ENCODE measurements at places on chromosomes 2 and 18. TPM values are rescaled to one million over a fixed set of nuclear protein-coding genes. Genes with fewer than 3 reads are reported as not detected.
A peak's percentile ranks its signal among the peaks of the same experiment; 100 is the strongest.

GRCh38 chr2:85678377-85678776 lies 10.4 kb upstream of the SFTPB start:
- peaks cover 16% of the 10 kb centered on the region for H3K4me1 ChIP-seq
- no peaks in the 10 kb centered on the region for H3K27me3 ChIP-seq
- no peak overlapping the region for H3K27ac ChIP-seq
- H3K4me3 ChIP-seq, result no peak overlapping the region
- H3K36me3 ChIP-seq, result no peaks in the 10 kb centered on the region
- DNase-seq, result no peak

GRCh38 chr2:113739849-113740248 lies 16.6 kb downstream of the SLC35F5 start:
- peaks cover 44% of the 10 kb centered on the region for H3K36me3 ChIP-seq
- no peaks in the 10 kb centered on the region for H3K4me1 ChIP-seq
- no peak overlapping the region for H3K4me3 ChIP-seq
- H3K27me3 ChIP-seq, result no peaks in the 10 kb centered on the region
- H3K27ac ChIP-seq, result no peak overlapping the region
- no peak for DNase-seq

DNA sequence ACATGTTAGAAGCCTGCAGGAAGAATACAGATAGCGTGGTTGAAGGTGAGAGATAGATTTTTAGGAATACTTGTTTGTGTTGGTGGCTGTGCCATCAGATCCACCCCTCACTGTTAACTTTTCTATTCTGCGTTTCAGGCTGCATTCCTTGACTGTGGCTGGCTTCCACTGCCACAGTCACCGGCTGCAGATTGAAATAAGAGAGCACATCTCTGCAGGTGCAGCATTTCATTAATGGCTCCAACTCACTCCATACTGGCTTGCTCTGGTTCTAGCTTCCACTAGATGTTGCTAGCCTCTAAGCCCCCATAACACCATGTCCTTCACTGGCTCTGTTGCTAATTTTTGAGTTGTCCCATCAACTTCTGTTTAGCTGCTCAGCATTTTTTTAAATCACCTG lies 286.5 kb downstream of the CPS1 start:
- no peak overlapping the region for H3K27ac ChIP-seq
- H3K4me1 ChIP-seq, result no peaks in the 10 kb centered on the region
- no peaks in the 10 kb centered on the region for H3K36me3 ChIP-seq
- no peak overlapping the region for H3K4me3 ChIP-seq
- DNase-seq, result no peak

GRCh38 chr2:128076461-128077106 lies 14.4 kb upstream of the UGGT1 start:
- H3K4me1 ChIP-seq, result no peaks in the 10 kb centered on the region
- no peak for DNase-seq
- H3K27ac ChIP-seq, result no peak overlapping the region
- H3K36me3 ChIP-seq, result no peaks in the 10 kb centered on the region
- no peak overlapping the region for H3K4me3 ChIP-seq

Gene TDRD15
- 0.42 TPM for total RNA-seq

GRCh38 chr2:10306901-10307463 lies 4.3 kb downstream of the HPCAL1 start:
- no peak for DNase-seq
- H3K36me3 ChIP-seq, result no peaks in the 10 kb centered on the region
- H3K27me3 ChIP-seq, result no peaks in the 10 kb centered on the region
- peaks cover 32% of the 10 kb centered on the region for H3K4me1 ChIP-seq

GRCh38 chr2:224958462-224958857 lies 83.8 kb downstream of the DOCK10 start:
- peaks cover 15% of the 10 kb centered on the region for H3K4me1 ChIP-seq
- H3K36me3 ChIP-seq, result no peaks in the 10 kb centered on the region
- no peak overlapping the region for H3K27ac ChIP-seq
- H3K27me3 ChIP-seq, result no peaks in the 10 kb centered on the region

GRCh38 chr2:98773169-98773568 lies 42.2 kb upstream of the MGAT4A start:
- peaks cover 16% of the 10 kb centered on the region for H3K4me1 ChIP-seq
- no peaks in the 10 kb centered on the region for H3K27me3 ChIP-seq
- no peak overlapping the region for H3K4me3 ChIP-seq
- H3K27ac ChIP-seq, result no peak overlapping the region

GRCh38 chr2:15178946-15179345 lies 382.2 kb downstream of the NBAS start:
- H3K27ac ChIP-seq, result no peak overlapping the region
- no peaks in the 10 kb centered on the region for H3K4me1 ChIP-seq
- H3K27me3 ChIP-seq, result no peaks in the 10 kb centered on the region
- no peak for DNase-seq
- no peak overlapping the region for H3K4me3 ChIP-seq

GRCh38 chr2:172859581-172860335 lies 124.1 kb downstream of the RAPGEF4 start:
- H3K4me3 ChIP-seq, result no peak overlapping the region
- no peaks in the 10 kb centered on the region for H3K27me3 ChIP-seq
- H3K36me3 ChIP-seq, result no peaks in the 10 kb centered on the region
- DNase-seq, result no peak

DNA sequence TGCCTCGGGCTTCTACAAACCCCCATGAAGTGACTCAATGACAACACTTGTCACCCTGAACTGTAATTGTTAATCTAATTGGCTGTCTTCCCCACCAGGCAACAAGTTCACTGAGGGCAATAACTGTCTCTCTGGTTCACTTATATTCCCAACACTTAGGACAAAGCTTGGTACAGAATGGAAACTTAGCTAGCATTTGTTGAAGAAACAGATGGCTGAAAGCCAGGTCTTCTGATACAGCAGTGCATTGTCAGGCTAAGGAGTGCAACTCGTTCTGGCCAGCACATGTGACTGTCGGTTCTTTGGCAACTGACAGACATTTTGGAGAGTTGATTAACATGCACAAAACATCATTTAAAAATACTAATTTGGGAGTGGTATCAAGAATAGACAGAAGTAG lies 14.6 kb upstream of the DNAJC27 start:
- no peak overlapping the region for H3K4me3 ChIP-seq
- no peak overlapping the region for H3K27ac ChIP-seq
- H3K36me3 ChIP-seq, result no peaks in the 10 kb centered on the region
- no peaks in the 10 kb centered on the region for H3K4me1 ChIP-seq
- no peak for DNase-seq

Gene TSGA10
- total RNA-seq, result 8.8 TPM

DNA sequence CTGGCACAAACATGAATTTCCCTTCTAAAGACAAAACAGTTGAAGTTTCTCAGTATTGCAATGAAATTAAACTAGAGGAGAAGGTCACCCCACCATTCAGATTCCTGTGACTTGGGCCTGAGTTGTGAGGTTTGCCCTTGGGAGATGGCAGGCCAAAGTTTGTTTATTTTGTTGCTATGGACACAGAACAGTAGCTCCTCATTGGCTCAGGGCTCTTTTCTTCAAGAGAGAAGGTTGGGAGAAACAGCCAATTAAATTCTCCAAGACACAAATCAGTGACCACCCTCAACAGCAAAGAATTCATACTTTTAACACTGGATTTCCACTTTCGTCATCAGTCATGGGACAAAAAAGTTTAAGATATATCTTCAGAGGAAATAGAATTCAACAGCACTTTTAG lies at the start of gene FLACC1:
Gene FLACC1, minus strand, starts transcription at position 125 of the 400 bp plus-strand sequence. CDS start 5,941 bp downstream, outside the sequence.
- H3K27ac ChIP-seq, result no peak within 1 kb of the TSS
- DNase-seq, result no peak
- H3K27me3 ChIP-seq, result no peaks in the 10 kb centered on the region
- peak within 1 kb of the TSS; percentile 49 for H3K4me3 ChIP-seq
- peaks cover 6% of the 10 kb centered on the region for H3K36me3 ChIP-seq
- H3K4me1 ChIP-seq, result peaks cover 3% of the 10 kb centered on the region

Gene CDH19
- 8.9 TPM for total RNA-seq

DNA sequence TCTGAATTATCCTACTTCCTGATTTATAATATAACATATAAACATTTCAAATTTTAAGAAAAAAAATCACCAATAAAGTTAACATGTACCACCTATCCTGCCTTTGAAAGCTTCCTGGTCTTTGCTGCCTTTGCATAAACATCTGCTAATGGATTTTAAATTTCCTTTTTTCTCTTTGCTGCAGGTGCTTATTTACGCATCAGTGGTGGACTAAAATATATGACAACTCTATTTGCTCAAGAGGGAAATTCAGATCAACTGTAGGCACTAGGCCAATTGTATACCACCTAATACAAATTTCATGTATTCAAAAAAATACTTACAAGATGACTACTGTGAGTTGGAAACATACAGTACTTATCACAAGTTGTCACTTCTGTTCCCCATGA lies 57.2 kb downstream of the RAD51AP2 start:
- H3K4me3 ChIP-seq, result no peak overlapping the region
- DNase-seq, result no peak
- no peaks in the 10 kb centered on the region for H3K36me3 ChIP-seq
- no peaks in the 10 kb centered on the region for H3K27me3 ChIP-seq

Gene SH3RF3
- 37.4 TPM for total RNA-seq

DNA sequence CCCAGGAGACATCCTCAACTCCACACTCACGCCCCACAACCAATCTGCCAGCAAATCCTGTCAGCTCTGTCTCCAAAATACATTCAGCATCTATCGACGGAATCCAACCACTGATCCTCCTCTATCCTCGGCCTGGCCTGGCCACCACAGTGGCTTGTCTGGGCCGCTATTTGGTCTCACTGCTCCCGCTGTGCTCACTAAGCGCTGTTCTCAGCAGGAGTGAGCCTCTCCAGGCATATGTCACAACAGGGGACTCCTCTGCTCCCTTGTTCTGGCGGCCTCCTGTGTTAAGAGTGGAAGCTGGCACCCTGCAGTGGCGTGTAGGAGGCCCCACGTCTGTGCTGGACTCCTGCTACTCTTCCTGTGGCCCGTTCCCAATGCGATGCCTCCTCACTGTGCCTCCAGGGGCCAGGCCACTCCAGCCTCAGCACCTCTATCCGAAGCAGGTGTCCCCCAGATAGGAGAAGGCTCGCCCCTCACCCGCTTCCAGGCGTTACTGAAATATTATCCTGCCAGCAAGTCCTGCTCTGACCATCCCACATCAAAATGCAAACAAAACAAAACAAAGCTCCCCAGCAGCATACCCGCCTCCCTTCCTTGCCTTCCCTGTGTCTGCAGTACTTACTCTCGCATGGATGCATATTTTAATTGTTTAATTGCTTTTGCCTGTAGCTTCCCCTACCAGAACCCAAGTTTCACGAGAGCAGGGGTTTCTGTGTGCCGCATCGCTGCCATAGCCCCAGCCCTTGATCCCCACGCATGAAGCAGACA lies 39.9 kb downstream of the CENPO start:
- H3K4me1 ChIP-seq, result no peaks in the 10 kb centered on the region
- peaks cover 14% of the 10 kb centered on the region for H3K36me3 ChIP-seq
- no peak overlapping the region for H3K27ac ChIP-seq
- no peak overlapping the region for H3K4me3 ChIP-seq
- DNase-seq, result no peak

- no peak for DNase-seq
- H3K27ac ChIP-seq, result peak overlapping the region; percentile 54
- no peak overlapping the region for H3K4me3 ChIP-seq
- peaks cover 28% of the 10 kb centered on the region for H3K4me1 ChIP-seq
These were observed 105.9 kb downstream of the AP1S3 start for GRCh38 chr2:223731503-223731902.

DNA sequence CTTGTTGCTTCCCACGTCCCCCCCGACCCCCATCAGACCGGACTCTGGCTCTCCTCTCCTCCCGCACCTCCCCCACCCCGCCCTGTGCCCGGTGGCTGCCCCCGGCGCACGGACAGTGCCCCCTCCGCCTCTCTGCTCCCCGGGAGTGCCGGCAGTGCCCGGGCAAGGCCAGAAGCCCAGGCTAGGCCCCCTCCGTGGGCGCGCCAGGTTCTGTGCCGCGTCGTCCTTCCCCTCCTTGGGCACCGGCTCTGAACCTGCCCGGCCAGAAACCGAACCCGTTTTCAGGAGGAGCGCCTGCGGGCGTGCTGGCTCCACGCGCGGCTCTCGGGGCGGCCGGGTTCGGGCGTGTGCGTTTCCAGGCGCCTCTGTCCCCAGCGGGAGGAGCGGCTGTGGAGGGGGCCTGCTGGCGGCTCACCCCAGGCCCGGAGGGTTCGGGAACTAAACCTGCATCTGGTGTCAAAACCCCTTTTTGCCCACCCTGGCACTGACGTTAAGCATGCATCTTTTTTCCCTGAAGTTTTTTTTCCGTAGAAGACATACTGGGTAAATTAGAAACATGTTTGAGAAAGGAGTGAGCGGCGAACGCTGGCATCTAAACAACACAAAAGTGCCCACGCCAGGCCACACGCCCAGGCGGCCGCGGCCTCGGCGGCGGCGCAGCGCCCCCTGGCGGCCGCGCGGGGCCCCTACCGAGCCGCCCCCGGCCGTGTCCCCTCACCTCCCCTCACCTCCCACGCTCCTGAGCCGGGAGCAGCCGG lies 123.9 kb upstream of the SLC1A4 start:
- no peak for DNase-seq
- H3K4me3 ChIP-seq, result peak overlapping the region; percentile 76
- no peaks in the 10 kb centered on the region for H3K27me3 ChIP-seq
- peaks cover 12% of the 10 kb centered on the region for H3K4me1 ChIP-seq
- peak overlapping the region; percentile 70 for H3K27ac ChIP-seq
- H3K36me3 ChIP-seq, result no peaks in the 10 kb centered on the region

DNA sequence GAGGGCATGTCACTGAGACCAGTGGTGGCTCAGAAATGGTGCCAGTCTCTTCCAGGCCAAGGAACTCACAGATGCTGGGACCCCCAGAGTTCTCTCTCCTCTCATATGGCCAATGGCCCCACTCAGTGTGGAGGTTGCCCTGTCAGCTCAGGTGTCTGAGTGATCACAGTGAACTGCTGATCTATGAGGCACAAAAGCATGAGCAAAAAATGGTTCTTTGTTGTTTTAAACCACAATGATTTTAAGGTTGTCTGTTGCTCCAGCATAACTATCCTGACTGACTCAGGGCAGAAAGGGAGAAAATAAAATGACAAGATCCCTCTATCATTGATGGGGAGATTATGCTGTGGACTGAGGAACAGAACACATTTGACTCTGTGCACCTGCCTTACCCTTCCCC lies 57.8 kb downstream of the FBLN7 start:
- H3K36me3 ChIP-seq, result no peaks in the 10 kb centered on the region
- no peak overlapping the region for H3K27ac ChIP-seq
- DNase-seq, result no peak
- H3K4me1 ChIP-seq, result no peaks in the 10 kb centered on the region
- no peaks in the 10 kb centered on the region for H3K27me3 ChIP-seq

DNA sequence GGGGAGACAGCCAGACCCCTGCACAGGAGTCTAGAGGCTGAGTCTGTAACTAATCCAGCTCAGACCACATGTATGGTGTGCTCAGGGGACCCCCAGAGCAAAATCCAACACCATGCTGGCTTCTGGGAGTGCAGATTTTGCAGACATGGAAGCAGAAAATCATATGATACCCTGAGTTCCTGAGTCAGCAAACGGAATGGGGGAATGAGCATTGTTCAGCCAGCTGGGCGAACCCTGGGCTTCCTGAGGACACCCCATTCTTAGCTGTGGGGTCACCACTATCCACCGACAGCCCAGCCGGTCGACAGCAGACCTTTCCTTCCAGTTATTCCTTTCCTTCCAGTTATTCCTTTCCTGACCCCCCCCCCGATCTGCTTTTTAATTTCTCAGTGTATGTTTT lies 322.9 kb downstream of the GBX2 start:
- no peaks in the 10 kb centered on the region for H3K27me3 ChIP-seq
- H3K27ac ChIP-seq, result no peak overlapping the region
- DNase-seq, result no peak

Gene ABCG8
- not detected for total RNA-seq
